ENCODE measurements at places on chromosomes 1 and 21.
A peak's percentile ranks its signal among the peaks of the same experiment; 100 is the strongest.

DNA sequence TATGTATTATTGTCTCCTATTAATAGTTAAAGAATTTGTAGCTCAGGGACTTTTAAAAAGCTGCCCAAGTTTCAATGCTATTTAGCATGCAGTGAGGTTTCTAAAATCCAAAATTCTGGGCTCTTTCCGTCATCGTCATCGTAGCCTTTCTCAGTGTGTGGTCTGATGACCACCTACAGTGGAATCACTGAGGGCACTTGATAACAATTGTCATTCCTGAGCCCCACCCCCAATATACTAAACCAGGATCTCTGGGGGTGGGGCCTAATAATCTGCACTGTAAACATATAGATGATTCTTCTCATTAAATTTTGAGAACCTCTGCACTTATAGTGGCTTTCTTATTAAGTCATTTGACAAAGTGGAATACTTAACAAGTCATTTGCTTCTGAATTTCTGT lies 674.8 kb downstream of the PLPP3 start:
- no peak for DNase-seq

DNA sequence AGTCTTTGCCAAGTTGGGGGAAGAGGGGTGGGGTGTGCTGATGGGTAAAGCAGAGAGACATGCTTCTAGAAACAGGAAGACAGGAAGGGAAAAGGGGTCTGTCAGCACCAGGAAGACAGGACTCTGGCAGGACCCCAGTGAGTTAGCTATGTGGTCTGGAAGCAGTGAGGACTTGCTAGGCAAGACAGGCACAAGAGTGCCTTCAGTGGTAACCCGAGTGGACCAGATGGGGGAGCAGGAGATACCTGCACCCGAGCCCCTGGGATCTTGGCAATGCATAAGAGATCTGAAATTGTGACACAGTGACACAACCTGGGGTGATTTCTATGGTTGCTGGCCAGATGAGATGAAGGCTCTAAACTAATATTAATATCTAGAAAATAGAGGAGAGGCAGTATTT lies 7.0 kb downstream of the TLR5 start:
- no peak for DNase-seq

- no peak for DNase-seq
These were observed 60.8 kb downstream of the FAM163A start for GRCh38 chr1:179803918-179804317.

DNA sequence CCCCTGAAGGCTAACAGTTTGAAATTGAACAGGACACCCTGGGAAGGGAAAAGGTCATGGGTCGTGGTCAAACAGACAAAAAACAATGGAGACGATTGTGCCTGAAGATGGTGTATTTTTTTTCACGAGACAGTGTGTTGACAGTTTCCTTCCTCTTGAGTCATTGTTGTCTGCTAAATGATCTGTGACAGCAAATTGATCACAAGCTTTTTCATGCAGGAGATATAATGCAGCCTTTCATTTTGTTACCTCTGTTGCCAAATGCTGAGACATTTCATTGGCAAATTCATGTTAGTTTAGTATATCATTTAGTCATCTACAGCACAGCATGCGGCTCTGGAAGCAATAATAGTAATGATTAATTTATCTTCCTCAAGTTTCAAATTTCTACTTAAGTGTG lies 27.7 kb downstream of the UBE2U start:
- no peak for DNase-seq

GRCh38 chr1:14634486-14634885 lies 36.0 kb downstream of the KAZN start:
- no peak for DNase-seq

GRCh38 chr1:32272557-32273390 lies 19.1 kb upstream of the HDAC1 start:
- no peak for DNase-seq

- no peak for DNase-seq
These were observed 96.9 kb upstream of the SGIP1 start for GRCh38 chr1:66437136-66437401.

GRCh38 chr1:206944703-206945102 lies 1.6 kb downstream of the PIGR start:
- DNase-seq, result no peak

- peak; percentile 9 for DNase-seq
These were observed 827 bp downstream of the RFX5 start for GRCh38 chr1:151346082-151346768.

- no peak for DNase-seq
These were observed 1479.6 kb downstream of the MRPL39 start for GRCh38 chr21:24127651-24128050.

- DNase-seq, result no peak
These were observed 29.8 kb upstream of the TADA1 start for GRCh38 chr1:166905900-166906299.

DNA sequence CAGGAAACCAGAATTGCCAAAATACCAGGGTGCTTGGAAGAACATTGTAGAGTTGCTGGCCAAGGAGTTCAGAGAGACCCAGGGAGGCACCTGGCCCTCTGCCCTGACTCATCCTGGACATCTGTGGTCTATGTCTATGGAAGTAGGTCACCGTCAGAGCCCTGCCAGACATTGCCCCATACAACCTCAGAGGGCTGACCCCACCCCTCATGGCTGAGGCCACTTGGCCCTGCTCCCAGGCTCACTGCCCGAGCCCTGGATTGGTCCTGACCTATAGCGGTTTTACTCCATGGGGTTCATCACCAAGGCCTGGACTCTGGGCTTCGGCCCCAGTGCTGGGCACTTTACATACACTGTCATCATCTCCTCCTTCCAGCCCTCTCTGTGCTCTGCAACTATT lies 233.1 kb downstream of the PTPRU start:
- DNase-seq, result no peak

DNA sequence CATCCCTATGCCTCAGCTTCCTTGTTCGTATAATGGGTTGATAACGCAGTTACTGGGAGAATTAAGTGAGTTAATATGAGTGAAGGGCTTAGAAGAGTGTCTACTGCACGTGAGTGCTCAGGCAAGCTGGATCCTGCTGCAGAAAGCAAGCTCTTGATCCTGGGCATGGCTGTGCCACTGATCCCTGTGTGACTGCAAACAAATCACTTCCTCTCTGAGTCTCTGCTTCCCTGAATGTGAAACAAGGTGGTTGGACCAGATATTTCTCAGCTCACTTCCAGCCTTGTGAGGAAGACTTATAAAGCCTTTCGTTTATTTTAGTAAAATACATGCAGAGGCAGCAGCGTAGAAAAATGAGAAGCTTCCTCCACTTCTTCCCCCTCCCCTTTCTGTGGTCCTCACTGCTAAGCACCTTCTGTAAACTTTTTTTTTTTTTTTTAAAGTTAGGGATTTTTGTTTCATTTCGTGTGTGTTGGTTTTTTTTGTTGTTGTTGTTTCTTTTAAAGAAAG lies 13.8 kb downstream of the PSEN2 start:
- no peak for DNase-seq

DNA sequence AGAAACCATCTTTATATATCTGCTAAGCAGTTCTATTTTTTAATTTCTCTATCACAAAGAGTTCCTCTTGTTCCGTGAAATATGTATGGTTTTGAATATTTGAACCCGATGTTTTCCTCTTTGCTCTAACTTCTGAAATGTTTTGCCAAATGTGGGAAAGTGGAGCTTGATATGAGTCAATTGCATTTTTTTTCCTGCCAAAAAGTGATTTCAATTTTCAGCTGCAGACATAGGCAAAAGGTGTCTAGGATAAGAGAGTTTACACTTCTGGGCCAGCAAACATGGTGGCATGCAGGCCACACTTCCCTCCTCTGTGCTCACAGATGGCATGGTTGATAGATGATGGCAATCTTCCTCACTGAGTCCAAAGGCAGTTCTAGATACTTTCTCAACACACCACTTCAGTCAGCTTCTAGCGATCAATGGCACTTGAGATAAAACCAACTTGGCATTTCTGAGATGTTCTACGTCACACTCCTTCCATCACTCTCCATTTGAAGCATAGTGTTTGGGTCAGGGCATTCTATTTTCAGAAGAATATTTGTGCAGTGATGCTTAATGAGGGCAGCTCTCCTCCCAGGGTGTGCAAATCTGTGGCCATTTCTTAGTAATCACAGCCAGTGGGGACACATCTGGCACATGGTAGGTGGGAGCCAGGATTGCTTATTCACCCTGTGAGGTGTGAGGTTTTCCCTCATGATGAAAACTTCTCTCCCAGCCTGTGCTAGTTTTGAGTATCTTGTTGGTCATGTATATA lies 54.4 kb upstream of the SCAF4 start:
- DNase-seq, result no peak

- DNase-seq, result no peak
These were observed 56.8 kb upstream of the CSF3R start for GRCh38 chr1:36539526-36539925.

- no peak for DNase-seq
These were observed 436.6 kb upstream of the C1orf87 start for GRCh38 chr1:60510162-60510561.

DNA sequence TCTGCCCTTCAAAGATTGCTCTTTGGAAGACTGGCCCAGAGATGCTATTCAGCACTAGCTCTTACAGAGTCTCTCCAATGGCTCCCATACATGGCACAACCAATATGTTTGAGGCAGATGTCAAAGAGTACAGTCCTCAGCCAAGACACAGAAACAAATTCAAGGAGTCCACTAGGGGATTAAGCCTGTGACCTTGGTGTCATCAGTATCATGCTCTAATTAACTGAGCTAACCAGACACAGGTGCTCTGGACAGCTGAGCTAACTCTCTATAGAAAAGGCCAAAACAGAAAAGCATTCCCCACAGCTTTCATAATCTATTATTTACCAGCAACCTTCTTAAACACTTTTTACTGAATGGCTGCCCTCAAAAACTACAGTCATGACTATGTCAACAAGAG lies 666.0 kb upstream of the PLXNA2 start:
- DNase-seq, result no peak

DNA sequence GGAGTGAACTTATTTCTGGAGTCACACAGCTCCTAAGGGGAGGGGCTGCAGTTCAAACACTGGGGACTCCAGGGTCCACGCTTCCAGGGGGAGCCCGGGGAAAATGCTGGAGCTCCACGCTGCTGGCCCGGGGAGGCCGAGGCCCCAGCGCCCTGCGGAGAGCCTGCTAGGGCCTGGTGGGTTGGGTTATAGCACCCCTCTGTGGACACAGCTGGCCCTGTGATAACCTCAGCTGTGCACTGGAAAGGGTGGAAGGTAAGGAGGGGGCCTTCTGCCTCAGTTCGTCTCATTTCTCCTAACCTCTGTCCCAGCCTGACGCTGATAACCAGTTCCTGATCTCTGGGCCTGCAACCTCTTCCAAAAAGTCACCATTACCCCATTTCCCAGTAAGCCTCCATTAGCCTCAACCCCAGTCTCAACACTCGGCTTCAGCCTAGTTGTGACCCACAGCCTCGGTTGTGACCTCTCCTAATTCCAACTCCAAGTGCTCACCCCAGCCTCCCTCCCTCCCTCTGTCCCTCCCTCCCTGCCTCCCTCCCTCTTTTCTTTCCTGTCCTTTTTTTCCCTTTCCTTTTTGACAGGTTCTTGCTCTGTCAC lies 7.1 kb downstream of the NBL1 start:
- no peak for DNase-seq

GRCh38 chr1:243244432-243244841 lies 10.6 kb downstream of the CEP170 start:
- no peak for DNase-seq

DNA sequence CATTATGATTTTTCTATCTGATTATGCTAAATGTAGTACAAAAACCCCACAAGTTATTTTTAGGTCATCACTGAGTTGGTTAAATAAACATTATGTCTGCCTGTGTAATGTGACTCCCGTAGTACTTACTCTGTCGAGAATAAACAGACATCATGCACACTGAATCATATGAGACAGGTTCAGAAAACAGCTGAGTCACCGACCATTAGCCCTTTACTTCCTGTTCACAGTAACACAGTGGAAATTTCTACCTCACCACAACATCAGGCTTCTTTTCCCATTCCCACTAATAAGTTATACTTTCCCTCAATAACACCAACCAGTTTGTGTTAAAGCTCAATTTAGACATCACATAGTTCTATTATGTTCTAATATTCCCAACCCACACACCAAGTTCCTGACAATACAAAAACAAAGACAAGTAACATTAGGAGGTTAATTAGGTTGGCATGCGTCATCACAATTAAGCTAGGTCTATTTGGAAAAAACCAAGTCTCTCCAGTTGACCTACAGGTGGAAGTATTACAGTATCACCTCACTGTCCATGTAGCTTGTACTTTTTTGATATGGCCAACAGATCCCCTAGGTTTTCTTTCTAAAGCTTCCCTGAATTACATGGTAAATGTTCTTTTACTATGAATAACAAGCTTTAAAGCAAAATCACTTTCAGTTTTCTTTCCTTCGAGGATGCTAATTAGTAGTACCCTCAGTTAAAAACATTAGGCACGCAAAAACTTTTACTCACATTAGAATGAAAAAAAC lies 154.2 kb downstream of the EIF4G3 start:
- DNase-seq, result no peak

DNA sequence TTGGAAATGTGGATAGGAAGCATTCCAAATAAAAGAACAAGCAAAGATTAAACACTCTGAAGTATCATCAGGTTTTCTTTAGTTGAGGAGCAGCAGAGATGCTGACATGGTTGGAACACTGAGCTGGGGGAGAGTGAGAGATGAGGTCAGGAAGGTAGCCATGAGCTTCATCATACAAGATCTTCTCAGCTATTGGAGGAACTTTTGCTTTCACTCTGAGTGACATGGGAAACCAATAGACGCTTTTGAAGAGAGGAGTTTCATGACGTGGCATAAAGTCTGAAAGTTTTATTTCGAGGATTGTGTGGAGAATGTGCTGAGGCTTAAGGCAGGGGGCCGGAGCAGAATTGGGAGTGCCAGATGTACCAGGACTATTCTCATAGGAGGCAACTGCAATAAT lies 616.2 kb upstream of the CAMK1G start:
- DNase-seq, result no peak

GRCh38 chr1:24875257-24875656 lies 54.8 kb downstream of the RUNX3 start:
- DNase-seq, result no peak

DNA sequence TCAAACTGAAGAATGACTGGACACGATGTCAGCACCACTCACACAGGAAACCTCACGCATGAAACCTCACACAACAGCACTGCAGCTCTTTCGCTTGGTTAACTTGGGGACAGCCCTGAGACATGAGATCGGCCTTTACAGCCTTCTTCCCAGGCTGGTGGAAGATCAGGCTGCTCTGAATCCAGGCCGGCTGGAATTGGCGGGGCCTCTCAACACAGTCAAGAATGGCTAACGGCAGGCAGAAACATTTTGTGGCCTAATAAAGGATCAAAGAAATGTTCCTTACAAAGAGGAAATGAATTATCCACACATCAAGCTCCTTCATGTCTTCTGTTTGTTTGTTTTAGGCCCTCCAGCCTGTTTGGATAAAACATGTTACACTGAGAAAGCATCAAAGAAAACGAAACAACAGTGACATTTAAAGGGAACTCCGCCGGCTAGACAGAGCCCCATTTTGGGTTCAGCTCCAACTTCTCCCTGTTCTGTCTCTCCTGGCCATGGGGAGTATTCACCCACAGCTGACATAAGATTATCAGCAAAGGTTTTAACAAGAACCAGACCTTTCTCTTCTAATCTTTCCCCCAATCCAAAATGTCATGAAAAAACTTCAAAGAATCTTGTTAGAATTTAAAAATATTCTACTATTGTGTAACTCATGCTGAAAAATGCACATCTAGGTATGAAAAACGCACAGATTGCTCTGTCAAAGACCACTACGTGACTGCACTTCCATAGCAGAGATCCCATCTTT lies 131.2 kb downstream of the SLC45A1 start:
- DNase-seq, result no peak

GRCh38 chr1:110464340-110464739 lies 13.4 kb downstream of the PROK1 start:
- no peak for DNase-seq
